Stimulated activated CD4-positive, alpha-beta T cell treated with anti-CD3 and anti-CD28 coated beads, Interleukin-2, amount 100 ng/mL, for 4 hours (primary cell): ENCODE measurements at places on chromosomes 2 and 18.

- no peak for DNase-seq
Measured at GRCh38 chr2:95158891-95159619, 593 bp downstream of the ZNF514 start.

GRCh38 chr2:15797939-15798281 lies 142.4 kb upstream of the MYCN start:
- DNase-seq: no peak

- no peak for DNase-seq
Measured at GRCh38 chr2:109166811-109167210, 37.8 kb downstream of the SH3RF3 start.

DNA sequence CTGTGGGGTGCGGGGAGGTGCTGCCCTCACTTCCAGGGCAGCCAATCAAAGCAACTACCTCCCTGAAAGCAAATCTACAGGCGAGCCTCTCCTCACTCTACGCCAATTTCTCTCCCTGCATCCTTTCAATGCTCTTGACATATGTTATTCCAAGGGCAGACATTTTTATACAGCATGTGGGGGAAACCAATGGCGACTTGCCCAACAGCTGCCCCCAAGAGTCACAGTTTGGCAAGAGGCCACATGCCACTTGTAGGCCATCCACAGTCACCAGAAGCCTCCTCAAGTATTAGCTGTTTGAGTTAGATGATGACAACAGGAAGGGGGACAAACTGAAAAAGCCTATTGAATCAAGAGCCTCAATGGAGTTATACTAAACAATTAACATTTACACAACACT lies 114.6 kb downstream of the MYO5B start:
- DNase-seq: no peak

GRCh38 chr2:69560147-69560482 lies 83.4 kb downstream of the AAK1 start:
- no peak for DNase-seq
